ENCODE measurements at places on chromosomes 6 and 20.

DNA sequence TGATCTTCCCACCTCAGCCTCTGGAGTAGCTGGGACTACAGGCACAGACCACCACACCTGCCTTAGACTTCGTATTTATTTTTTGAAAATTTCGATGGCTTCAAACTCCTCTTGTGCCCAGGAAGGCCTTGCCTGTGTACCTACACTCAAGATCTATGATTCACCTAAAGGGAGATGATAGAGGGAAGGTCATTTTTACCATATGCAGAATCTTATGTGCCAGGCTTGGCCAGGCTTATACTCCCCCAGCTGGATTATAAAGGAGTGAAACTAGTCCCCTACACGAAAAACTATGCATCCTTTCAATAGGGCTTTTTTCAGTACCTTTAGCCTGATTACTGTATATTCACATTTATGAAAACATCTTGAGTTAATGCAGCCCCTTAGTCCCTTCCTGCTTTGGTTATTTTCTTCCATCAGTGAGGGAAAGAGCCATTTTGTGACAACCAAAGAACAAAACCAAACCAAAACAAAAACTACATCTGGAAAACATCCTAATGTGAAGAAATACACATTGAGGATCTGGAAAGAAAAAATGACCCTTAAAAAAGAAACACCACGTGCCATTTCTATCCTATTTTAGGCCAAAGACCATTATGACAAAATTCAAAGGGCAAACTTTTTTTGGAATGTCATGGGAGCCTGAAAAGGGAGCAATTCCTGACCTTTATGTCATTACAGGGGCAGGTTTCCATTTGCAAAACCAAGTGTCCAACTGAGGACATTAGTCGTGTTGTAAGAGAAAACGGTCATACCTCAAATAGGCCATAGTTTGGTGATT, 34.7 kb downstream of the RIPOR2 start:
- no peak for DNase-seq

- no peak for DNase-seq
These were observed 140.9 kb downstream of the GJA10 start for GRCh38 chr6:90035047-90035723.

GRCh38 chr6:58113960-58114359, 796.5 kb downstream of the PRIM2 start:
- no peak for DNase-seq

DNA sequence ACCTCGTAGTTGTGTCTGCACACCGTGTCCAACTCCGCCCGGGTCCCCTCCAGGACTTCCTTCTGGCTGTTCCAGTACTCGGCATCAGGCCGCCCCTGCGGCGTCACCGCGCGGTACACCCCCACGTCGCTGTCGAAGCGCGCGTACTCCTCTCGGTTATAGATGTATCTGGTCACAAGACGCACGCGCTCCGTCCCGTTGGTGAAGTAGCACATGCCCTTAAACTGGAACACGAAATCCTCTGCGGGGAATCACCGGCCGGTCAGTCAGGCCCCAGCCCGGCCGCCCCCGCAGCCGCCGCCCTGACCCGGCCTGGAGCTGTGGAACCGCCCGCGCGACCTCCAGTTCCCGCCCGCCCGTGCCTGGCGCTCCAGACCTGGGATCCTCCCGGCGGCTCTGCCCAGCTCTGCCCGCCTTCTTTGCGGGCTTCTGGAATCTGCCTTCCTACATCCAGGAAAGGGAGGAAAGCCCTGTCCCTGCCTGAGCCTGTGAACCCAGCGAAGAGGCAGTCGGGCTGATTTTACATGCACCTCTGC, 1.6 kb downstream of the HLA-DQB1 start:
- DNase-seq = peak; percentile 10
